Stimulated activated CD8-positive, alpha-beta memory T cell treated with anti-CD3 and anti-CD28 coated beads, Interleukin-7, amount 100 ng/mL, for 48 hours (primary cell): ENCODE measurements at places on chromosomes 12 and 14.

DNA sequence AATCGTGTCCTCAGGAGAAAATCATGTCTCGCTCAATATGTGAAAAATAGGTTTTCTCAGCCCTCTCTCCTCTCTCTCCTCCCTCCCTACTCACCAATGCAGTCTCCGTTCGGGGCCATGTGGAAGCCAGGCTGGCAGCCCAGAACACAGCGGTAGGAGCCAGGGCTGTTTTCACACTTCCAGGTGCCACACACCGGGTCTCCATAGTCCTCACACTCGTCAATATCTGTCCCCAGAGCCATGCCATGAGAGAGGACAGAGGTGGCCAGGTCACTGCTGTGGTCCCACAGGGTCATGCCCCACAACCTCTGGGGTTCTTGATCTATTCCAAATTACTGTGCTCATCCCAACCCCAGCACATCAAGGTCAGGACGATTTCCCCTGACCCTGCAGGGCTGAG is 13.5 kb downstream of the ISCA2 start:
- DNase-seq = no peak

DNA sequence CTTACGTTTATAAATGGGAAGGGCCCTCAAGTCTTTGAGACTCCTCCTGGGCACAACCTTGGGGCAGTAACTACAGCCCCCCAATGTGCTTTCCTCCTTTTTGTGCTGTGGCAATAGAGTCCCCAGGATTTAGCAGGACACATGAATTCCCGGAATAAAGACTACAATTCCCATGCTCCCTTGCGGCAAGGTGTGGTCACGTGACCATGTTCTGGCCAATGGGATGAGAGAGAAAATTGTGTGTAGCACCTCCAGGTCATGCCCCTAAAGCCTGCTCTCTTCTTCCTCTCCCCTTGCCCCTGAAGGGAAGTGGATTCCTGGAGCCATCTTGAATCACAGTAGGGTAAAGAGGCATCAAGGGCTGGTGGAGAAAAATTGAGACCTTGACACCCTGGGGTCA is 295.1 kb upstream of the SFSWAP start:
- DNase-seq = no peak

GRCh38 chr14:95701846-95702221 is 12.1 kb downstream of the TCL1A start:
- DNase-seq = no peak

- no peak for DNase-seq
Measured at GRCh38 chr12:29707846-29708245, 75.9 kb downstream of the TMTC1 start.

DNA sequence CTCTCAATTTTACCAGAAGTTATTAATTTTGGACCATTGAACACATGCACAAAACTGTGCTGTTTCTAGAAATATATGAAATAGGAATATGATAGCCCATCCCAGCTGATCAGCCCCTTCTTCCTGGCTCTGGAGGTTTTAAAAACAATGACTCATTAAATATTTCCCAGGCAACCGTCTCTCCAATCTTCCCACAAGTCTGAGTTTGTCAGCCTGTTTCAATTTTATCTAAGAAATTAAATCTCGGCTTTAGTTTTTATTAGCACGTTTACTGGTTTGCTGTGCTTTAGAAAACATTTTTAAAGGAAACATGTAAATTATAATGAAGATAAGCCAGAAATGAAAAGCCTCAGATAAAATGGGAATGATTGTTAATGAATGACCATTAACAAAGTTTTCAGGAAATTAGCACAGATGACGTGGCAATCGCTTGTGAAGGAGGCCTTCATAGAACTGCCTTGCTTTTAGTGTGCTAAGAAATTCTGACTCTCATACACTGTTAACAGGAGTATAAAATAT is 89.3 kb upstream of the RAP1B start:
- DNase-seq = no peak

DNA sequence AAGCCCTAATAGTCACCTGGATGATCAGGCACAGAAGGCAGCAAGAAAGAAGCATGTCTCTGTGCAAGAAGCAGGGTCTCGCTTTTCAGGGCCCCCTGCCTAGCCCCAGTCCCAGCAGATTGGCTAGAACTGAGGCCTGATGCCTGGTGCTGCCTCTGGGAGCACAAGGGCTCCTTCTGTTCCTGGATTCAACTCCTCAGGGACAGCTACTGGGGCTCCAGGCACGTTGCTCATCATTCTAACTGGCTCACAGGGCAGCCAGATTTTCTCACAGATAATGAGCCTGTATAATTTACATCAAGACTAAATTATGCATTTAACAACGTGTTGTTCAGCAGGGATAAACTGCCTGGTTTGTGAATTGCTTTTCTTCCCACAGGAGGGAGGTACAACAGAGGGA is 106.5 kb upstream of the PLXNC1 start:
- DNase-seq = no peak

- DNase-seq = no peak
Measured at GRCh38 chr12:95637471-95638155, 86.3 kb upstream of the USP44 start.

DNA sequence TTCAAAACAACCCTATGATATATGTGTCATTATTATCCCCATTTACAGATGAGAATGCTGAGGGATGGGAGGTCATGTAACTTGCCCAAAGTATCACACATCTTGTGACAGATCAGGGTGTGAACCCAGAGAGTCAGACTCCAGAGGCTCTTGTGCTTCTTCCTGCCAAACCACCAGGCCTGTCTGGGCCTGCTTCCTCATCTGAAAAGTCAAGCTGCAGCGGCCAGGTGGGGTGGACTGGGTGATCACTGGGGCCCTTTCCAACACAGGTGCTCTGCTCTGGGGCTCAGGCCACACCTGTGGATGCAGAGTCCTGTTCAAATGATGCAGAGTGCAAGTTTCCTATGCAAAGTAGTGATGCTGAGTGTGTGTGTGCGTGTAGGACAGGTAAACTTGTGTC is 26.7 kb downstream of the TSPAN11 start:
- no peak for DNase-seq

DNA sequence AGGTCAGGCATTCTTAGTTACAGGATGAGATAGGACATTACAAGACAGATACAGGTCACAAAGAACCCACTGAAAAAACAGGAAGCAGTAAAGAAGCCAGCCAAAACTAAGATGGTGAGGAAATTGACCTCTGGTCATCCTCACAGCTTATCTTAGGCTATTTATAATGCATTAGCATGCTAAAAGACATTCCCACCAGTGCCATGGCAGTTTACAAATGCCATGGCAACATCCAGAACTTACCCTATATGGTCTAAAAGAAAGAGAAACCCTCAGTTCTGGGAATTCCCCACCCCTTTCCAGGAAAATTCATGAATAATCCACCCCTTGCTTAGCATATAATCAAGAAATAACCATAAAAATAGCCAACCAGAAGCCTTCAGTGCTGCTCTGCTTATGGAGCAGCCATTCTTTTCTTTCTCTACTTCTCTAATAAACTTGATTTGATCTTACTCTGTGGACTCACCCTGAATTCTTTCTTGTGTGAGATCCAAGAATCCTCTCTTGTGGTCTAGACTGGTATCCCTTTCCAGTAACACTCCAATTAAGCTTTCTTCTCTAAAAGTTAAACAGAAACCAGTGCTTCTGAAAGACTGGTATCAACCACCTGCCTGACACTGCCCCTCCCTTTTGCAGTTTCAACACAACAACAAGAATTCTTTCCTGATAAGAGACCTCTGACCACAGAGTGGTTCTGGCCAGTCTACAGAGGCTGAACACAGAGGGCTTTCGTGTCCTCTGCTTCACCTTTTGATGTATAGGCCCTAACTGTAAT is 86.9 kb downstream of the BCAT1 start:
- no peak for DNase-seq

DNA sequence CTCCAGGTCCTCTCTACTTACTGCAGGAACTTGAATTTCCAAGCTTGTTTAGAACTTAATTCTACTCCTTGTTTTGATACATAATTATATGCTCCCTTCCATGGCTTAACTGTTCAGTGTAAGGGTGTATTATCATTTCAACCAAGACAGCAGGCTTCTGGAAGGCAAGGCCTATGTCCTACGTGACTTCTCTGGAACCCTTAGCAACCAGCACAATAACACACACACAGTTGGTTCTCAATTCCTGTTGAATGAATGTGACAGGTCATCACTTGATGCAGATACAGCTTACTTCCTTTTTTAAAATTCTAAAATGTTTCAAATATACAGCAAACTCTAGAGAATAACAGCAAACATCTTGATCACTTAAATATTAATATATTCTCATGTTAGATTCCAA is 77.7 kb upstream of the COCH start:
- DNase-seq = no peak

DNA sequence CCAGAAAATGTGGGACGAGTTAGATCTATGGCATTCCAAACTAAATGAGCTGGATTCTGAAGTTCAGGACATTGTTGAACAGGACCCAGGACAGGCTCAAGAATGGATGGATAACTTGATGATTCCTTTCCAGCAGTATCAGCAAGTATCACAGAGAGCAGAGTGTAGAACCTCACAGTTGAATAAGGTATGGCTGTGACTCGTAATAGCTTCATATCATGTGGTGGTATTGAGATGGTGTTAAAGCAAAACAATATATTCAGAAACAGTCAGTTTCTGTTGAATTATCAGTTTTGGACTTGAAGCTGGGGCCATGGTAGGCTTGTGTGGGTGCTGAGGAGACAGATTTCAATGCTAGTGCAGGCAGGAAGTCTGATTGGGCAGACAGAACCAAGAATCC is 213.7 kb downstream of the ESR2 start:
- no peak for DNase-seq

- DNase-seq = no peak
Measured at GRCh38 chr14:65658202-65658601, 245.7 kb downstream of the FUT8 start.

GRCh38 chr14:103073367-103073875 is 10.6 kb upstream of the LBHD2 start:
- no peak for DNase-seq

DNA sequence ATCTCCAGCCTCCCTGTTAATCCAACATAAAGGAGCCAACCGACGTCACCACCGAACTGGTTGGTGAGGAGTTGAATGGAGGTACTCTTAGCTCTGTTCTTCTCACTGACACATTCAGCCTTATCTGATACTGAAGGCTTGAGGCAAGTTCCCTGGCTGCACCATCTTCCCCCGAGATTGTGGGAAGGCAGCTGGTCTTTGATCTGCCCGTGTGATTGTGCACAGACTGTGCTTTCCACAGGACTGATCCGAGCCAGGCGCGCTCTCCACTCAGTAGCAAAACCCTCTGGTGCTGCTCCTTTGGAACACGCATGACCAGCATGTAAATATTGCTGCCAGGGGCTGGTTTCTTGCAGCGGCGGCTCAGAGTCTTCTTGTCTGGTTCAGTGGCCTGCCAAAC is 30.1 kb upstream of the DLK1 start:
- DNase-seq = no peak

GRCh38 chr12:1607940-1608712 is 13.7 kb upstream of the FBXL14 start:
- no peak for DNase-seq

DNA sequence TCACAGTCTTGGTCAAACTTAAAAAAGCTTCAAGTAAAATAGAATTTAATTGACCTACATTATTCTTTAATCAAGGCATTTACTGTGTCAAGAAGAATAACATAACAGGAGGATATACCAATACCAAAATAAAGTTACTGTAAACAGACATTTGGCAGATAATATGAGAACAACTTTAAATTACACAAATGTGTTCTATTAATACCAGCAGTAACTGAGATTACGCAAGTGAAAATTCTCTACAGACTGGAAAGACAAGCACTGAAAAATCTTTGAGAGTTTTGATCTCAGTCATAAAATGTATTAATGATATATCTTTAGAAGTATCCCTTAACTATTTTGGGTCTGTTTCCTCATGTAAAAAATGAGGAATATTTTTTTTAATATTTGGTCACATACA is 169.2 kb upstream of the SOX5 start:
- no peak for DNase-seq

DNA sequence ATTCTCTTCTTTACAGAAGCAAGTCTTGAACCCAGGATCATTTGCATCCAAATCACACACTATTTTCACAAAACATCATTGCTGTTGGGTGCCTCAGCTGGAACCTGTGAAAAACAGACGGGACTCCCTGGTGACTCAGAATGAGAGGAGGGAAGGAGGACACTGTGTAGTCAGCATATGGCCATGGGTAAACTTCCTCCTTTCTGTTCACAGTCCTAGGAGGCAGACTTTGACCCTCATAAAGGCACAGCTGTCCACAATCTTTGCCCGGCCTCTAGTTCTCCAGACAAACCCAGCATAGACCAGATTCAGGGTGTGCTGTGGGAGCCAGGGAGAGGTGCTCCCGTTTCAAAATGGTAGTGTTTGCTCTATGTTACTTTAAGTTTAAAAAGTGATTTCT is 62.0 kb downstream of the DYRK2 start:
- DNase-seq = no peak

GRCh38 chr12:113689047-113689610 is 217.5 kb upstream of the LHX5 start:
- DNase-seq = no peak

- DNase-seq = no peak
Measured at GRCh38 chr12:130074661-130075406, 87.4 kb upstream of the FZD10 start.

DNA sequence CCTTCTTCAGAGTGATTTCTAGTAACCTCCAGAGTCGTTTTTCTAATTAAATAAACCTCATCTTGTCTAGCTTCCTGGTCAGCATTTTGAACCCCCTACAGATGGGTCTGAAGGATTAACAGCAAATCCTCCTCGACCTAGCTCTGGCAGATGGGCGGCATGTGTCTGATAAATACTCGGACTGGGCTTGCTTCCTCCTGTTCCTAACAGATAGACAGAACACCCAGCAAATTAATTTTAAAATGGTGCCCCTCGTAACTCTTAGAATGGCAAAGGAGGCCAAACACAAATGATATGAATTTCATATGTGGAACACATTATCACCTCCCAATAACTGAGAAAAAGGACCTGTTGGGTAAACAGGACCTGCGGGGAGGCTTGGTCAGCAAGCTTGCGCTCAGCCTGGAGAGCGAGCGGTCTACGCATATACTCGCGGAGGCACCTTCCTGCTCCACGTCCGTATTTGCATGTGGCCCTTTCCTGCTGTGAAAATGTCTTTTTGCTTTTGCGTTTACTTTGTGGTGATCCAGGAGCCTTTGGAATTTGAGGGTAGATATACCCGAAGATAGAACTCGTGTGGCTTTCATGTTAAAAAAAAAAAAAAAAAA is 79.6 kb downstream of the OTX2 start:
- DNase-seq = no peak

DNA sequence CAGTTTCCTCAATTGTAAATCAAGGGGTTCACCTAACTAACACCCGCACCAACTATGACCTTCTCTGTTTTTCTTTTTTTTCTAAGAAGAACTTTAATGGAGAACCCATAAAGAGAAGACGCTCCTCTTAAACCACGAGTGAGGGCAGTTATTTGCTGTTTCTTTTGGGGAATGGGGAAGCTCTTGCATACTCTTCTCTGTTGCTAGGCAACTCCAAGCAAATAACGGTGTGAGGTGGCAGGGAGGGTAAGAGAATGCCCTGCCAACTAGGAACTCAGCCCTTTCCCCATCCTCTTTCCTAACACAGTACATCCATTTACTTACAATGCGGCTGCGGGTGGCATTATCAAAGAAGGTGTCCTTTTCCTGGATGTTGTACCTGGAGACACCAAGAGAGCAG is 114.9 kb downstream of the ANO2 start:
- no peak for DNase-seq
